ENCODE measurements at places on chromosomes 11 and 22. TPM values are rescaled to one million over a fixed set of nuclear protein-coding genes. Genes with fewer than 3 reads are reported as not detected.

Gene TESMIN
- total RNA-seq = 0.10 TPM

Gene DEPDC7
- 17.0 TPM for total RNA-seq

Gene E2F8
- 7.3 TPM for total RNA-seq

Gene CCDC188
- 1.1 TPM for total RNA-seq

Gene SAA2
- total RNA-seq = not detected

Gene JRKL
- 14.6 TPM for total RNA-seq

Gene DEAF1
- total RNA-seq = 18.8 TPM

Gene PGM2L1
- 12.3 TPM for total RNA-seq

Data from tongue (tissue), 3 donors.